ENCODE measurements at places on chromosomes 2 and 18.

DNA sequence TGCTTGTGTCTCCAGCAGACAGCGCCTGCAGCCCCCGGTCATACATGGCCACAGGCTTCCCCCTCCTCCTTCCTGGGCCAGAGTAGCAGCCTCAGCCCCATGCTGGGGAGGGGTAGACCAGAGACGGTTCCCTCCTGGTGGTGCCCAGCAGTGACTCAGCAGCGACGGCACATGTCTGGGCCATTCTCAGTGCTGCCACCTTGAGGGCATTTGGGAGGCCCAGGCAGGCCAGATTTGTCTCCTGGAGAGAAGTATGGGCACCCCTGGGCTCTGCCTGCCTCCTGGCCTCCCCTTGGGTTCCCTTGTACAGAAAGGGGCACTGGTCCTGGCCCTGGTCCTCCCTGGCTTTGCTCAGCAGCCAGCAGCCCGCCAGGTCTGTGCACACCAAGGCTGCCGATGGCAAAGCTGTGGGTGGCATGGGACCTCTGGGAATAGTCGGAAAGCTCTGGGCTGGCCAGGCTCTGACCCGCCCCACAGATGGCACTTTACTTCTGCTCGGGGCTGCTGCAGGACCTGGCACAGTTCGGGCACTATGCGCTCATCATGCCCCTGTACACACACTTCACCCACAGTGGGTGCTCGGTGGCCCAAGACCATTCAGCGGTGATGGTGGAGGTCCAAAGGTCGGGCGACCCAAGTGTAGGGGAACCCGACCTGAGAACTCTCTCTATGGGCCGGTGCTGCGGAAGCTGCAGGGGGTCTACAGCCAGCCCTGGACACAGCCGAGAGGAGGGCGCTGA, 11.4 kb upstream of the ALPI start:
- peak; percentile 86 for DNase-seq

DNA sequence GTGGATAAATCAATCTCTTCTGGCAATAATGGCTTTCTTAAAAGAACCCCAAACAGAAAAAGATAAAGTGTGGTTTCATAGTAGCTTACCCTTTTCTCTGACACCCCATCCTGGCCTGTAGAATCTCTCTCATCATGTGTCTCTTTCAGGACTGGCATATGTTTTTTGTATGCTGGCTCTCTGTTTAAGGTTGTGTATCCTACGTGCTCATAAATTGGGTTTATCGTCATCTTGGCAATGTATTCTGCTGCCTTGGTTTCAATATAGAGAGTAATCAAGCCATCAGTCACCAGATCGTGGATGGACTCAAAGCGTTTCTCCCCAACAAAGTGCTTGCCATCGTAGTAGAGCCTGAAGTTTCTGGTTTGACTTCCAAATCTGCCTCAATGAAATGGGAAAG, 113.5 kb upstream of the CHRNA1 start:
- no peak for DNase-seq

- no peak for DNase-seq
These were observed 21.9 kb upstream of the PAX3 start for GRCh38 chr2:222320436-222321395.

- DNase-seq, result peak; percentile 86
These were observed 16.4 kb downstream of the PTPN18 start for GRCh38 chr2:130372055-130372832.

- DNase-seq, result no peak
These were observed 98.6 kb upstream of the FANCL start for GRCh38 chr2:58339548-58340243.

- DNase-seq, result no peak
These were observed 378.4 kb downstream of the RPRM start for GRCh38 chr2:153100151-153100550.

DNA sequence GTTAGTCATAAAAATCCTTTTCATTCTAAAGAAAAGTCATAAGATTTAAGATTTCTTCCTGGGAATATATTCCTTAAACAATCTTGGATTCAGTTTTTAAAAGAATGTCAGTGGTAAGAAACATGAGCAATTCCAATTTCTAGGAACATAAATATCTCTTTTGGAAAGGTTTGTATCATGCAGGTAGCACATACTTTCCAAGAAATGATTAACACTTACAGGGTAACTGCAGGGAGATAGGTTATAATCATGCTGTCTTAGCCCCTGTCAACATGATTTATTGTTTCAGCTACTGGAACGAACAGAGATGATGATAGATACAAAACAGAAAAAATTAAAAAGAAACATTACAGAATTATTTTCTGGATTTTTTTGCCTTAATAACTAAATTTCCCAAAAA, 1537.7 kb downstream of the LRP1B start:
- no peak for DNase-seq

- DNase-seq, result no peak
These were observed 262.6 kb downstream of the AGAP1 start for GRCh38 chr2:235756491-235756890.

- no peak for DNase-seq
These were observed 532.4 kb upstream of the SALL3 start for GRCh38 chr18:78447211-78447610.

GRCh38 chr2:200863782-200864175, 679 bp downstream of the CLK1 start:
- DNase-seq, result no peak

DNA sequence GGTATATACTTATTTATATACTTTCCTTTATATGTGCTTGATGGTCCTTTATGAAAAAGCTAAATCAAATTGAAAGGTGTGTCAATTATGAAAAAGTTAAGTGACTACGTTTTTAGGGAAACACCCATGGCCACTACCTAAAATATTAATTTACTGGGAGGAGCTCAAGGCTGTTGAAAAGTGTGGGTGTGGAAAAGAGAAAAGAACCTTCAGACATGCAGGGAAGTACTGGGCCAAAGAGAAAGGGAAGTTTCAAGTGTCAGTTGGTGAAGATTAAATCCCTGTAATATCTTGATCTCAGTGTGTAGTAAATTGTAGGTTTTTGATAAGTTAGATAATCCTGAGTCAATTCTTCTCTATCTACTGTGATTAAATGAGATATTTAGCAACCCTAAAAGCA, 6.2 kb upstream of the GKN1 start:
- no peak for DNase-seq

GRCh38 chr18:58080451-58080850, 36.4 kb downstream of the NEDD4L start:
- DNase-seq, result no peak

GRCh38 chr18:48575658-48576456, 37.0 kb downstream of the CTIF start:
- no peak for DNase-seq

GRCh38 chr2:15673919-15674636, 82.4 kb downstream of the DDX1 start:
- no peak for DNase-seq

GRCh38 chr2:11738589-11739436, 7.6 kb upstream of the LPIN1 start:
- DNase-seq, result peak; percentile 66

DNA sequence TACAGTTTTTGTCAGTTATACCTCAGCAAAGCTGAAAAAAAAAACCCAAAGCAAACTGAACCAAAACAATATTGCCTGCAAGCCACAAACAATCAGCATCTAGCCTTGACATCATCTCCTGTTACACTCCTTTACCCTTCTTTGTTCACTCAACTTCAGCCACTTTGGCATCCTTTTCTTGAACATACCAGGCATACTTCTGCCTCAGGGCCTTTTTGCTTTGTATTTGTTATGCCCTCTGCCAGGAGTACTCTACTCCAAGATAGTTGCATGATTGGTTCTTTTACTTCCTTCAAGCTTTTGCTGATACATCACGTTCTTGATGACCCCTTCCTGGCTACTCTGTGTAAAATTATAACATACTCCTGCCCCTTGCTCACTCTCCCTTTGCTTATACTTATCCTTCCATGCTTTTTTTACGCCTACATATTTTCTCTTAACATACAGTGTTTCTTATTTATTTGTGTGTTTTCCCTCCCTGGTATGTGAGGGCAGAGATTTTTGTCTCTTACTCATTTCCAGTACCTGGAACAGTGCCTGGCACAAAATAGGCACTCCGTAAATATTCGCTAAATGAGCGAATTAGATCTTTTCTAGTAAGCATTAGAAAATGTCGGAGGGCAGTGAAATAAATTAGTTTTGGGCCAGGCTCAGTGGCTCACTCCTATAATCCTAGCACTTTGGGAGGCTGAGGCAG, 12.7 kb downstream of the ABI2 start:
- peak; percentile 63 for DNase-seq

DNA sequence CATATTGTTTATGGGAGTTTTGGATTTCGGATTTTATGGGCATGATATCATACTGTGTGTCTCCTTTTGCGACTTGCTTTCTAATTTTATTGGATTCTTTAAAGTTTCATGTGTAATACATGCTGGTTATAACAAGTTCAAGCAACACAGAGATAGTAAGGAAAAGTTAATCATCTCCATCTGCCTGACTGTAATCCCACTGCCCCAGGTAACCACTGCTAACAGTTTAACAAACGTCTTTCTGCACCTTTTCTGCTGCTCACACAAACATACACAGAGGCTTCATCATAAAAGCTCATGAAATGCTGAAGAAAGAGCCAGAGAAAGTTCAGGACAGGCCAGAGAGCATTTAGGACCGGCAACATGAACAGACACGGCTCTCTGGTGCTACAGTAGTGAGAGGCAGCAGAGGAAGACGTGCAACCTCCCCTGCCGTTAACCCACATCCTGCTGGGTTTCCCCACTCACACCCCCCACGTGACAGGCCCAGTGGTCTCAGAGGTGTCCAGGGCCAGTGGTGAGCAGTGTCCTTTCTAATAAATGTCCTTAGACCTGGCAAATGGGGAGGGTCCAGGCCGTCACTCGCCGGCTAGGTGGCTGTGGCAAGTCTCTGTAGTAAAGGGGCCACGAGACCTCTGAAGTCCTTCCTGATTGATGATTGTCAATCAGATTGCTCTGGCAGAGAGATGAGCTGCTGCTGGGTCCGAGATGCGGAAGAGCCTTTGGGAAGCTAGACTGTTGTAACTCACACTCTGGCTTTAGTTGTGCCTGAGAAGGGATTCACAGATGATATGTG, 43.0 kb upstream of the SLC1A4 start:
- no peak for DNase-seq

DNA sequence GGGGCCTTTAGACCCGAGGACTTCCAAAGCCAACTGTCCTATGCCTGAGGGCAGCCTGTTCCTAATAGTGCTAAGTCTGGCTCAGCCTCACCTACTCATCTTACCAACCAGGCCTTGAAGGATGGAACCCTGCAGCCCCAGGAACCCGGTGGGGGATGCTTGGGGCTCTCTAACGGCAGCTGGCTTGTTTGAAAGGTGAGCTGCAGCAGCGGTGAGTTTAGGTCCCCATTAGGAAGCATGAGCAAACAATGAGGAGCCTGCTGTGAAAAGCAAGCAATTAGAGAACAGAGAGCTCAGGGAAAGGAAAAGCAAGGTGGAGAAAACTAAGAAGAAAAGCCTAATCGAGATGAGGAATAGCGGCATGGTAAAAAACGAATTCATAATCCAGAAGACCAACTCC, 39.9 kb downstream of the SP110 start:
- DNase-seq, result no peak

DNA sequence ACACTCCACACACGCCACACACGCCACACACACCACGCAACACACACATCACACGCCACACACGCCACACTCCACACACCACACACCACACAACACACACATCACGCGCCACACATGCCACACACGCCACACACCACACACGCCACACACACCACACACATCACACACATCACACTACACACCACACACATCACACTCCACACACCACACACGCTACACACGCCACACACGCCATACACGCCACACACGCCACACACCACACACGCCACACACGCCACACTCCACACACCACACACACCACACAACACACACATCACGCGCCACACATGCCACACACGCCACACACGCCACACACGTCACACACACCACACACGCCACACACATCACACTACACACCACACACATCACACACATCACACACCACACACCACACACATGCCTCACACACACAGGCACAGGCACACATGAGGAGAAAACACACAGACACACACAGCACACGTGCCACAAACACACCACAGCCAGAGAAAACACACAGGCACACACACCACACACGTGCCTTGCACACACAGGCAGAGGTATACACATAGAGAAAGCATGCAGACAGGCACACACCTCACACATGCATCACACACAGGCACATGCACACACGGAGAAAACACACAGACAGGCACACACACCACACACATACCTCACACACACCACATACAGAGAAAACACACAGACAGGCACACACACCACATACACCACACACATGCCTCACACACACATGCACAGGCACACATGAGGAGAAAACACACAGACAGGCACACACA, 241.5 kb upstream of the MYT1L start:
- no peak for DNase-seq

DNA sequence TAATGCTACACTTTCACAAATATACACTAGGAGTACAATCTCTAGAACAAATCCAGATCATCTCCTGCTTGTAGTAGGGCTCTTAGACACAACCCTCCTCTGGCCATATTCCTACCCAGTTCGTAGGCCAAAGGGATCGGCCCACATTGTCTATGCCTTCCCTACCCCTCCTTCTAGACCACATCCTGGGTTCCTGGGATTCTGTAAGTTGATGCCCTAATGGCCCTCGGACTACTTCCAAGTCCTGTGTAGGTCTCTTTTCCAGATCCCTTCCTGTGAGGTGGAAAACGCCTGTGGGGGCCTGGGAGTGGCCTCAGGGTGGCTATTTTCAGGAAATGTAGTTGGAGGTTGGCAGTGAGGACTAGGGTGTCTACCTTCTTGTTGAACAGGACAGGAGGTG, 289.7 kb downstream of the ZNF385B start:
- DNase-seq, result no peak

- DNase-seq, result no peak
These were observed 481.9 kb downstream of the METTL4 start for GRCh38 chr18:2089396-2089795.

DNA sequence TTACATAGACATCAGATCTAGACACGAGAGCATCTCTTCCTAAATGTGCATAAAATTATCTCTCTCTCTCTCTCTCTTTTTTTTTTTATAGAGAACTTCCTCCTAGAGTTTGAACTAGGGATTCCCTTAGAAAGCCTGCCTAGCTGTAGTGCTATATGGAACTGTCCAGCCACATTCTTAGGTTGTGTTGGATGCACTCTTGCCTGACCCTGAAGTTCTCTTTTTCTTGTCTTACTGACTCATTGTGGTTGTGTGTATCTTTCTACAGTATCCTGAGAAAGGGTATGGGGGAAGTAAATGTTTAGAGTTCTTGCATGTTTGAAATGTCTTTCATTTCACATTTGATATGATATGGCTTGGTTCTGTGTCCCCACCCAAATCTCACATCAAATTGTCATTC, 368.2 kb downstream of the CDH2 start:
- no peak for DNase-seq

GRCh38 chr2:66813525-66813924, 378.6 kb downstream of the MEIS1 start:
- no peak for DNase-seq

GRCh38 chr2:125167820-125168219, 1142.7 kb downstream of the CNTNAP5 start:
- peak; percentile 32 for DNase-seq

DNA sequence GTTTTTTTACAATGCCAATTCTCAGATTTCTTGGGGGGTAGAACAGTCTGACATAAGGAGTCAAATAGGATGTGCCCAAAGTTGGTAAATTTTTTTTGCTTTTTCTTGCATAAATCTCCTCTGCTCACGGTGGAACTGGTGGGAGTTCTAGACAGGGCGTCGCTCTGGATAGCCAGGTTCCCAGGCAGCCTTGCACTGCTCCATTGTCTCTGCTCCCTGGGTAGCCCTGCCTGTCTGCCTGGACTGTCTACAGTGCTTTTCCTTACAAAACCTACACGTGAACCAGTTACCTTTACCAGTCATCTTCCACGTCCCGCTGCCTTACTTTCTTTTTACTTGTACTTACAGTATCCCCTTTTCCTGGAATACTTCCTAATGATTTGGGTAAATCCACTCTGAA, 117.1 kb downstream of the ZNF407 start:
- DNase-seq, result no peak

All from NCI-H460 (cell line).